ENCODE measurements at places on chromosomes 2 and 18. TPM values are rescaled to one million over a fixed set of nuclear protein-coding genes. Genes with fewer than 3 reads are reported as not detected.
A peak's percentile ranks its signal among the peaks of the same experiment; 100 is the strongest.

Gene NMUR1
- polyA plus RNA-seq = 0.89 TPM

Gene MPV17
- 94.5 TPM for polyA plus RNA-seq

Gene C1QL2
- polyA plus RNA-seq = not detected

Gene POTEC
- not detected for polyA plus RNA-seq

Gene MCEE
- 16.4 TPM for polyA plus RNA-seq

Gene PTRHD1
- 22.3 TPM for polyA plus RNA-seq

Gene PASK
- 10.1 TPM for polyA plus RNA-seq

Gene CRYBA2
- polyA plus RNA-seq = not detected

Gene ZNF521
- 1.5 TPM for polyA plus RNA-seq

DNA sequence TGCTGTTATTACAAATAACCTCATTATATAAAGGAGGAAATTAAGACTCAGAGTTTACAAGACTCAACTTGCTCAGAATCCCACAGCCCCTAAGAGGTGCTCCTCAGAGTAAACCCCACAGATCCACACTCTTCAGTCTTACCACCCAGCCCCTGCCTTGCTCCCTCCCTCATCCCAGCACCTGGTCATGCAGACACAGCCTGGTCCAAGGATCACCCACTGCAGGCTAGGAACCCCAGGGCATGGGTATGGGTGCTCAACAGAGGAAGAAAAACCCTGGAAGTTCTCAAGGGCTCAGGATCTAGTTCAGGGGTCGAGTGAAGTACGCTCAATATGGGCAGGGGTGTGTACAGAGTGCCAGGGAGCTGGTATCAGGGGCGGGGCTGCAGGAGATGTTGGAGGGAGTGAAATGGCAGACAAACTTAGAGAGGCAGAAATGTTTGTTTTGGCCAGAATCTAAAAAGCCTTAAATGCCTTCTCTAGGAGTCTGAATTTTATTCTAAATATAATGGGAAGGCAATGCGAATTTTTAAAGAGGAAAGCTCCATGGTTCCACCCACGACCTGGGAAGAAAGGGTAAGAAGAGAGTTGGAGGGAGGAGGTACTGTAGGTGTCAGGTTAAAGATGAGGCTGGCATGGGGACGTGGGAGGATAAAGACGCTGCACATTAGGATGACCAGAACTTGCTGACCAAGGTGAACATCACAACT is 79.1 kb upstream of the MGAT4A start:
- H3K36me3 ChIP-seq = no peaks in the 10 kb centered on the region
- peaks cover 20% of the 10 kb centered on the region for H3K4me1 ChIP-seq
- peaks cover 2% of the 10 kb centered on the region for H3K27me3 ChIP-seq
- no peak overlapping the region for H3K4me3 ChIP-seq

GRCh38 chr18:43876286-43876685 is 599.0 kb upstream of the SYT4 start:
- DNase-seq = no peak
- H3K27ac ChIP-seq = no peak overlapping the region
- no peaks in the 10 kb centered on the region for H3K27me3 ChIP-seq
- H3K4me3 ChIP-seq = no peak overlapping the region
- H3K4me1 ChIP-seq = peaks cover 10% of the 10 kb centered on the region

- no peak for DNase-seq
- no peaks in the 10 kb centered on the region for H3K27me3 ChIP-seq
- H3K4me1 ChIP-seq = peaks cover 15% of the 10 kb centered on the region
Measured at GRCh38 chr2:221552291-221552690, 19.8 kb downstream of the EPHA4 start.

- H3K27ac ChIP-seq = no peak overlapping the region
- H3K27me3 ChIP-seq = peaks cover 8% of the 10 kb centered on the region
- H3K4me3 ChIP-seq = no peak overlapping the region
- DNase-seq = no peak
- H3K36me3 ChIP-seq = no peaks in the 10 kb centered on the region
Measured at GRCh38 chr2:164625378-164625971, 4.2 kb upstream of the GRB14 start.

- H3K27me3 ChIP-seq = no peaks in the 10 kb centered on the region
- no peak overlapping the region for H3K4me3 ChIP-seq
- H3K4me1 ChIP-seq = no peaks in the 10 kb centered on the region
- no peak for DNase-seq
Measured at GRCh38 chr2:137800386-137800785, 163.9 kb upstream of the HNMT start.

GRCh38 chr18:47756364-47757016 is 174.0 kb downstream of the SMAD2 start:
- peak; percentile 42 for DNase-seq
- no peaks in the 10 kb centered on the region for H3K27me3 ChIP-seq
- H3K4me1 ChIP-seq = no peaks in the 10 kb centered on the region
- H3K4me3 ChIP-seq = no peak overlapping the region

DNA sequence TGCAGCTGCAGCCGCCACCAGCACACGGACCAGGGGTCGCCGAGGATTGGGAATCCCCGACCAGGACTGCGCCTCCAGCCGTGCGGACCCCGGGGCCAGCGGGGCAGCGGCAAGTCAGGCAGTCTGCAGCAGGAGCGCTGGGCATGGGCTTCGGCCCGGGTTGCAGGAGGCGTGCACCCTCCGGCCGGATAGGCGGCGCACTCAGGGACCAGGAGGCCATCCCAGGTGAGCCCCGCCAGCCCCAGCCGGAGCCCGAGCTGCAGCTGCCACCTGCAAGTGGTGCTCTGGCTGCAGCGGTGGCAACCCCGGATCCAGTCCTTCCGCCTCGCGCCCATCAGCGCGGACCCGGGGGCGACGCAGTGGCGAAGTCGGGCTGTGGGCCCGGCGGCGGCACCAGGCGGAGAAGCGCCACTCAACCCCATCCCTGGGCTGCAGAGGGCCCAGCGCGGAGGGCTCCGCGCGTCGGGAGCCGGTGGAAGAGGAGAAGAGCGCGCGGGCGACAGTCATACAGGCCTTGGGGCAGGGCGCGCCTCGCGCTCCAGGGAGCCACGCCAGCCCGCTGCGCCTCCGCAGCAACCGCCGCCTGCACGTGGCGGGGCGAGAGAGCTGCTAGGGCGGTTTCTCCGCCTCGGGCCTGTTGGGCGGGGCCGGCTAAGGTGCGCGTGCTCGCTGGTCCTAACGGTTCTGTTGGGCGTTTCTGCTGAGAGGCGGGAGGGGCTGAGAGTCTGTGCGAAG is 73.8 kb downstream of the RPIA start:
- no peak overlapping the region for H3K27ac ChIP-seq
- H3K4me1 ChIP-seq = peaks cover 10% of the 10 kb centered on the region
- no peaks in the 10 kb centered on the region for H3K36me3 ChIP-seq
- H3K27me3 ChIP-seq = peaks cover 4% of the 10 kb centered on the region

- peaks cover 5% of the 10 kb centered on the region for H3K4me1 ChIP-seq
- H3K36me3 ChIP-seq = no peaks in the 10 kb centered on the region
- H3K27me3 ChIP-seq = no peaks in the 10 kb centered on the region
Measured at GRCh38 chr2:171317492-171318125, 116.2 kb downstream of the METTL8 start.

- H3K27ac ChIP-seq = peak overlapping the region; percentile 83
- no peaks in the 10 kb centered on the region for H3K4me1 ChIP-seq
- H3K36me3 ChIP-seq = no peaks in the 10 kb centered on the region
- H3K4me3 ChIP-seq = no peak overlapping the region
Measured at GRCh38 chr2:173048522-173048896, 27.1 kb upstream of the MAP3K20 start.

All from lung (tissue), 17 donors.